ENCODE measurements at places on chromosomes 11 and 22.

DNA sequence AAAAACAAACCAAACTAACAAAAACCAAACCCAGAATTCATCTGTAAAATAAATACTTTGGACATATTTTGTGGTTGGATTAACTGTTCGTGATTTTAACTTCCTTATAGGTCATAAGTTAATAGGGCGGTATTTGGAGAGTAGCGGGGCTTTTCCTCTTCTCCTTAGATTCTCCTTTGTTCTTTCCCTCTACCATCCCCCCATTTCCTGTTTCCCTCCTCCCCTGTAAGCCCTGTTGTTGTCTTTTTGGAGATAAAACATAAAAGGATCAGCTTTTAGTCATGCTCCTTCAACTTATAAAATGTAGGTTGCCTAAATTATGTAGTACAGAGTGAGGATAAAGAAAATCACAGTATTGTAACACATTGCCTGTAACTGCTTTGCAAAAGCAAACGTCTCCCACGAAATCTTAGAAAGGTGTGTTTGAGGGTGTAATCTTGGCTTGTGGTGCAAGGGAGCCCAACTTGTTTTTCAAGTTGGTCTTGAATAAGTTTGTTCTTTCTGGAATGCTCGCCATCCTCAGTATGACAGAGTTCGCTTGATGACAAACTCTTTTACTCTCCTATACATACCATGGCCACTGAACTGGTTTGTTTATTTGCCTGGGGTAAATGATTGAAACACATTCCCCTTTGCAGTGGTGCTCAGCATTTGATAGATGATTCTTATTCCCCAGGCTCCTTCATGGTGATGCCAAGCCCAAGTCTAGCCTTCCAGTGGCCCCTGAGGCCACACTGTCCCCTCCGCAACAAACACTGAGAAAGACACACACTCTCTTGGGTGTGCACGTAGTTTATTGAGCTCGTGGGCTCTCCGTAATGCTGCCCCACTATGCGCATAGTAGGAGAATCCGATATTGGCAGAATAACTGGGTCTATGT is 49.4 kb downstream of the TEAD1 start:
- no peak for DNase-seq

GRCh38 chr11:90753546-90753945 is 530.7 kb upstream of the CHORDC1 start:
- DNase-seq = no peak

DNA sequence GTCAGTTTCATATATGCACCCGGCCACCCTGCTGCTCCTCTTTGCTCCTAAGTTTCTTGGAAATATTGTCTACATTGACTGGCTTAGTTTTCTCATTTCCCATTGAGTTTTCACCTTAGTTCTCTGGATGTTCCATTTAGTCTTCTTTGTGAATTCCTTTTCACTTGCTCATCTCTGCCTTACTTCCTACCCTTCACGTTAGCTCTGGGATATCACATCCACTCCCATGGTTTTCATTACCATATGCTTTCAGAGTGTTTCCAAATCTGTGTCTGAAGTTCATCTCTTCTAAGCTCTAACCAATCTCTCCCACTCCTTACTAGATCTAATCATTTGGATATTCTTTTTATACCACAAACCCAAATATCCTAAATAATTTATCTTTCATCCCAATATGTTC is 226.4 kb downstream of the FAM76B start:
- no peak for DNase-seq

- no peak for DNase-seq
Observed at GRCh38 chr11:28537822-28538221, 429.6 kb downstream of the METTL15 start.

DNA sequence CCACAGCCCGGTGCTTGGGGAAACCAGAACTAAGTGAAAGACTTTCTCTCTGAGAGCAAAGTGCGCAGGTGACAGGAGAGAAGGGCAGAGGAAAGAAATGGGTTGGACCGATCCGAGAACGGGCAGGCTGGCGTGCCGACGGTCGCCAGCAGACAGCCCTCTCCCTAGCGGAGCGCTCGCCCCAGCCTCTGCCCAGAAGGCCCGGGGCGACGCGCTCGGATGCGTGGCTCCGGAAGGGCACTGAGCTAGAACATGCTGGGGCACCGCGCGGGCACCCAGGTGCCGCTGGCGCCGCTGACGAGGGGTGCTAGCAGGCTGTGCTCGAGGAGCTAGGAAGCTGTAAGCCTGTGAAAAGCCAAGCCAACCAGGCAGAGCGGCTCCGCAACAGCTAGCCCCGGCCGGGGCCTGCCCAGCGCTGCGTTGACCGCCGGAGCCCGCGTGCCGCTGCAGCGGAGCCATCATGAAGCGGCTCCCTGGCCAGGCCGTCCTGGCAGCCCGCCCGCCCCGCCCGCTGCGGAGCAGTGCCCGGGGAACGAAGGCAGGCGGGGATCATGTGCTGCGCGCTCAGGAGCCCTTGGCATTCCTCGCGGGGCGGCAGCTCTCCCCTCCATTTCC is 22.1 kb upstream of the RRAS2 start:
- DNase-seq = peak; percentile 13

GRCh38 chr11:28296426-28296825 is 188.2 kb downstream of the METTL15 start:
- DNase-seq = no peak

- DNase-seq = no peak
Observed at GRCh38 chr22:42324990-42325710, 54.7 kb upstream of the TCF20 start.

GRCh38 chr22:43462701-43463100 is 50.9 kb downstream of the MPPED1 start:
- no peak for DNase-seq
